ENCODE measurements at places on chromosomes 11 and 22.

GRCh38 chr22:45535290-45535689, 32.6 kb downstream of the FBLN1 start:
- no peak overlapping the region for H3K27ac ChIP-seq
- H3K27me3 ChIP-seq, result no peaks in the 10 kb centered on the region
- H3K4me1 ChIP-seq, result no peaks in the 10 kb centered on the region
- DNase-seq, result no peak
- no peak overlapping the region for H3K4me3 ChIP-seq

- peaks cover 10% of the 10 kb centered on the region for H3K4me1 ChIP-seq
- H3K27ac ChIP-seq, result no peak overlapping the region
- H3K27me3 ChIP-seq, result peaks cover 5% of the 10 kb centered on the region
- peaks cover 2% of the 10 kb centered on the region for H3K36me3 ChIP-seq
- DNase-seq, result no peak
These were observed 27.3 kb upstream of the RAB38 start for GRCh38 chr11:88202498-88202897.

GRCh38 chr11:110529043-110529442, 99.3 kb downstream of the FDX1 start:
- no peak overlapping the region for H3K4me3 ChIP-seq
- peak; percentile 8 for DNase-seq
- peaks cover 5% of the 10 kb centered on the region for H3K4me1 ChIP-seq
- peaks cover 6% of the 10 kb centered on the region for H3K27me3 ChIP-seq
- H3K36me3 ChIP-seq, result peaks cover 2% of the 10 kb centered on the region

- H3K36me3 ChIP-seq, result no peaks in the 10 kb centered on the region
- no peak overlapping the region for H3K27ac ChIP-seq
- H3K4me1 ChIP-seq, result peaks cover 45% of the 10 kb centered on the region
- H3K4me3 ChIP-seq, result peak overlapping the region; percentile 86
- H3K27me3 ChIP-seq, result peaks cover 57% of the 10 kb centered on the region
- DNase-seq, result peak; percentile 20
These were observed 938 bp downstream of the LAYN start for GRCh38 chr11:111541254-111542061.

- no peaks in the 10 kb centered on the region for H3K27me3 ChIP-seq
- H3K4me3 ChIP-seq, result no peak overlapping the region
- DNase-seq, result no peak
These were observed 109.5 kb downstream of the TENM4 start for GRCh38 chr11:79331203-79331901.
